Activated T-cell treated with anti-CD3 and anti-CD28 coated beads, Interleukin-2, amount 50 U/mL, for 4 hours (primary cell): ENCODE measurements at places on chromosomes 16 and 17.

- no peak for DNase-seq
Observed at GRCh38 chr16:86015606-86016005, 116.6 kb downstream of the IRF8 start.

GRCh38 chr17:6456914-6457687 is 12.8 kb downstream of the PIMREG start:
- no peak for DNase-seq

DNA sequence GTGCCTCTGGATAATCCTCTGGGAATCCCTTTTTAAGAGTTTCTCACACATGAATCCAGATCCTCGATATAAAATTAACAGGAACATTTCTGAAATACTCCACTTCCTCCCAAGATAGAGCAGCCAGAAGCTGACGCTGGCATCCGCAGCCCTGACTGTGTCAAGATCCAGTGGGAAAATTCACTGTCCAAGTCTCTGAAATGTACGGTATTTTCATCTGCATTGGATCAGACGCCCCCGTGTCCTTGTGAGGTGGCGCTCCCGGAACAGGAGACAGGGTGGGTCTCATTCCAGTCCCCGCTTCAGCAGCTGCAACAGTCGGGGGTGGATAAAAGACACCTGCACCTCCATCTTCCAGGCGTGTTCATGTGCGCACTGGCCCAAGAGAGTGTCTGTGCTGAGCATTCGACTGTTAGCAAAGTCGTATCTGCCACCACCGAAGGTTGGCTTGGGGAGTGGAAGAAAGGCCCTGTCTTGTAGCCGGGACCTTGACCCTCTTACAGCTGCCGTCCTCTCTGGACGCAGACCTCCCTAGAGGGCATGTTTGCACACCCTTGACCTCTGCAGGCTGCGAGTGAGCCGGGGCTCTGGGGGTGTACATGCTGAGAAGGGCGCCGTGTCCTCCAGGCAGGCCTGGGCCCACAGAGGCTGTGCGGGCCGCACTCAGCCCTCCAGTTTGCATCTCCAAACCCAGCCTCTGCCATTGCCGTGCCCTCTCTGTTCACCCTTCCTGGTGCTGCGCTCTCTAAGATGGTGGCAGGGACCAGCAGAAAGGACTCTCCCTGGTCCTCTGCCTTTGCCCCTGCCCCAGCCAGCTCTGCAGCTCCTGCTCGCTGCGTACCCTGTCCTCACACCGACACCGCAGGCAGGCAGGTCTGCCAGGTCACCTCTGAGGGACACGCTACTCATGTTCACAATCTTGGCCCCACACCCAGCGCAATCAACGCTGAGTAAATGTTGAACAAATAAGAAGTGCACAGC is 72.0 kb upstream of the CHMP6 start:
- no peak for DNase-seq

GRCh38 chr17:52035336-52035915 is 123.1 kb downstream of the CA10 start:
- DNase-seq: no peak

GRCh38 chr17:49031965-49032928 is 35.1 kb downstream of the IGF2BP1 start:
- no peak for DNase-seq

DNA sequence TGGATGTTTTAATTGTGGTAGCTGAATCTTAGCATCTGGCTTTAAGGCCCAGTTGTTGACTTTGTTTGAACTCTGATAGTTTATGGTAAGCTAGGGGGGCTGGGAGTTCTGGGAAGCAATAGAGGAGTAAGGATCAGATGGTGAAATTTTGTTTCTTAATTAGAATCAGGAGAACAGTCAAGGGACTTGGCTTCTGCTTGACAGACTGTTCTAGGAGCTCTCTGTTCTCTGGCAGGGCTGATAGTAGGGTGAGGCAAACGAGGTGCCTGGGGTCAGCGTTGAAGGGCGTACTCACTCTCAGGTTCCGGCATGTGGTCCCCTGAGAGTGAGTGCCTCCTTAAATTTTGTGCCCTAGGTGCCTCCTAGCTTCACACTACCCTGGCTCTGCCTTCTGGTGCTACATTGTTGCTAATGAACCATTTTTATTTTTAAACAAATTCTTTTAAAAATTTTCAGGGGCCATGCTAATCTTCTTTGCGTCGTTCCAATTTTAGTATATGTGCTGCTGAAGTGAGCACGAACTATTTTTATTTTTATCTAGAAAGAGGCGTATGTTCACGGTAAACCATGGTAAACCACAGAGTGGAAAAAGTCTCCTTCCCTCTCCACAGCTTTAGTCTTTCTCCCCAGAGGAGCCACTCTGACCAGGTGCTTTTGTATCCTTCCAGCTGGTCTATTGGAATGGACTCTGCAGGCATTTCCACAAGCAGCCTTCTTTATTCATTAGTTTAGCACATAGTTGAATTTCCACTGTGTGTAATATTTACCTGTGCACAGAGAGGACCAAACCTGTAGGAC is 19.7 kb downstream of the SLC7A6 start:
- DNase-seq: no peak

GRCh38 chr16:29678691-29679267 is at the start of gene QPRT:
Gene QPRT (plus strand): TSS chr16:29679180. CDS start chr16:29679198, 18 bp downstream.
- no peak for DNase-seq

DNA sequence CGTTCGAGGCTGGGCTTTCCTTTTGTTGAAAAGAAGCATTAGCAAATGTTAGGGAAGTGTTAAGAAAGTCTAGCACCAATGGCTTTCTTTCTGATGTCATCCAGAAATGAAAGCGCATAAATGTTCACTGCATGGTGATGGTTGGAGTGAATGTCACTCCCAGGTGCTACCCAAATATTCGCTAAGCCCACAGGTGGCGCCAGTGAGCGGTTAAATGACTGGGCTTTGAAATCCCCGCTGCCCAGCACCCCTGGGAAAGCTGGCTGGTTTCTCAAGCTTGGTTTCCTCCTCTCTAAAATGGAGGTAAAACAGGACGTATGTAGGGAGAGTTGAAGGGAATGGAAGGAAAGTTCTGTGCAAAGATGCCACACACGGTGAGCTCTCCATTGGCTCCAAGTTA is 104.4 kb downstream of the IRX5 start:
- DNase-seq: no peak

DNA sequence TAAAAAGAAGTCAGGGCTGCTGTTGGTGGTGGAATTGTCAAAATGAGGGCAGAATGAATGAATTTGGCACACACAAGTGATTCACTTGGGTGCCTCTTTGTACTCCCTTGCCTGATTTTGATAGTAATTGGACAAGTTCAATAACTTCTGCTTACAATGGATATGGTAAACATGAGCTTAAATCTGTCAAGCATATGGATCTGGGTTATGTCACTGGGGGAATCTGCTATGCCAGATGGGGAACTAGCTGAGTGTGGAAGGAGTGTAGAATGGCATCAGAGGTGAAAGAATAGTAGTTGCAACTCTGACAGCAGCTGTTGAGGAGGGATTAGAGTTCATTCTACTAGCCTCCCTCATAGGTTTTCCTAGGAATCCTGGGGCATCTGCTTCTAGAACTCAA is 724.2 kb upstream of the CDH8 start:
- DNase-seq: no peak

- no peak for DNase-seq
Observed at GRCh38 chr17:30251931-30252330, 16.4 kb upstream of the SLC6A4 start.

DNA sequence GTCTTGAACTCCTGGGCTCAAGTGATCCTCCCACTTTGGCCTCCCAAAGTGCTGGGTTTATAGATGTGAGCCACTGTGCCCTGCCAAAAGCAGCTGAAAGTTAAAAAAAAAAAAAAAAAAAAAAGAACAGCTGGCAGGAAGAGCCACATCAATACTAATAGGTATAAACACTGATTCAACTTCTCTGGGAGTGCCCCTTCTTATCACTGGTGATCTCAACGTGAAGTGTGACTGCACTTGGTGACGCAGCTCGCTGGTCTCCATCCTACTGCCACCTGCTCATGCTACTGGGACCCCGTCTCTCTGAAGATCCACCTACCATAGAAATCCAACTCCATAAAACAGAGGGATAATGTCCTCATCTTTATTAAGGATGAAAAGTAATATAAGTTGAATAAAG is 40.8 kb downstream of the RNF157 start:
- peak; percentile 61 for DNase-seq

DNA sequence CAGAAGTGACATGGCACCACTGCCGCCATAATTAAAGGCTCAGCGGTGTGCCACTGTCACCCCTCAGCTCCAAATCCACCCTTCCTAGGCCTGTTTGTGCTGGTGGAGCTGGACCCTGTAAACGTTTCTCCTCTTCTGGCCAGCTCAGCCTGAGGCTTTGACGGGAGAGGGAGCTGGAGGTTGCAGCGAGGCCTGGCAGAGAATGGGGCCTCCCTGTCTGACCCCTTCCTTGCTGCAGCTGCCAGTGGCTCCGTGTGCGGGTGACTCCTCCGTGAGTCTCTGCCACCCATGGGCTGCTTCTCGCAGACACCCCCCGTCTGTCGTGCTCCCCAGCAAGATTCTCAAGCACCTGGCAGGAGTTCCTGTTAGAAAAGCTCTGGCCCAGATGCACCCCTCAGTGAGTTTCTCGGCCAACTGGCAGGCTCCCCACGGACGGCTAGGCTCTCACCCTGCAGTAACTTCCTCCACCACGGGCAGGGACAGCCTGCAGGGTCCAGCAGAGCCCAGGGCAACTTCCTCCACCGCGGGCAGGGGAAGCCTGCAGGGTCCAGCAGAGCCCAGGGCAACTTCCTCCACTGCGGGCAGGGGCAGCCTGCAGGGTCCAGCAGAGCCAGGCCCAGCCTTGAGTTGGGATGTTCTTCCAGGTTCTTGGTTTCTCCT is 4.7 kb upstream of the CHMP6 start:
- DNase-seq: no peak

GRCh38 chr16:80940069-80940856 is 66.4 kb downstream of the CMC2 start:
- DNase-seq: no peak

GRCh38 chr16:23861874-23862273 is 26.1 kb downstream of the PRKCB start:
- DNase-seq: no peak

GRCh38 chr16:4140652-4141051 is 24.4 kb upstream of the ADCY9 start:
- DNase-seq: no peak

GRCh38 chr16:24858219-24859041 is 12.7 kb downstream of the SLC5A11 start:
- peak; percentile 18 for DNase-seq

DNA sequence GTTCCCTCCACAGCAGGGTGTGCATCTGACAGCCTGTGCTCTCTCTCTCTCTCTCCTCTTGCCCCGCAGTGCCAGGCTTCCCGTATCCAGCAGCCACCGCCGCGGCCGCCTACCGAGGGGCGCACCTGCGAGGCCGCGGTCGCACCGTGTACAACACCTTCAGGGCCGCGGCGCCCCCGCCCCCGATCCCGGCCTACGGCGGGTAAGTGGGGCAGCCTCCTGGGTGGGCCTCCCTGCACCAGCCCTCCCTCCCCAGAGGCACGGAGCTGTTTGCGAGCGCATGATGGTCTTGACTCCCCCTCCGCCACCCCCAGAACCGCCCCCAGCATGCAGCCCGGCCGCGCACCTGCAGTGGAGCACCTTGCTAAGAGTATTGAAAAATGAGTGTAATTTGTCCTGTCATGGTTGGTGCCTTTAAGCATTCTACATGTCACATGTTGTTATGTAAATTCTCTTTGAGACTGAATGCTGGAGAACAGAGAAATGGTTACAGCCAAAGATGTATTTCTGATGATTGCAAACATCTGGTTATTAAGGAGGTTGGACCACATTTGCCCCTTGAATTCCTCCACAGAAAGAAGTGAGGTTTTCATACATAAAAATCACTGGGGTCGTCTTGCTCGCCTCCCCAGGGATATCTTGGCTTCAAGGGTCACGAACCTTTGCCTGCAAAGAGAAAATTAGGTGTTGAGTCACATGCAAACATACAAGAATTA is 321.3 kb downstream of the RBFOX1 start:
- no peak for DNase-seq

- no peak for DNase-seq
Observed at GRCh38 chr17:59607817-59608403, 11.8 kb upstream of the CLTC start.

DNA sequence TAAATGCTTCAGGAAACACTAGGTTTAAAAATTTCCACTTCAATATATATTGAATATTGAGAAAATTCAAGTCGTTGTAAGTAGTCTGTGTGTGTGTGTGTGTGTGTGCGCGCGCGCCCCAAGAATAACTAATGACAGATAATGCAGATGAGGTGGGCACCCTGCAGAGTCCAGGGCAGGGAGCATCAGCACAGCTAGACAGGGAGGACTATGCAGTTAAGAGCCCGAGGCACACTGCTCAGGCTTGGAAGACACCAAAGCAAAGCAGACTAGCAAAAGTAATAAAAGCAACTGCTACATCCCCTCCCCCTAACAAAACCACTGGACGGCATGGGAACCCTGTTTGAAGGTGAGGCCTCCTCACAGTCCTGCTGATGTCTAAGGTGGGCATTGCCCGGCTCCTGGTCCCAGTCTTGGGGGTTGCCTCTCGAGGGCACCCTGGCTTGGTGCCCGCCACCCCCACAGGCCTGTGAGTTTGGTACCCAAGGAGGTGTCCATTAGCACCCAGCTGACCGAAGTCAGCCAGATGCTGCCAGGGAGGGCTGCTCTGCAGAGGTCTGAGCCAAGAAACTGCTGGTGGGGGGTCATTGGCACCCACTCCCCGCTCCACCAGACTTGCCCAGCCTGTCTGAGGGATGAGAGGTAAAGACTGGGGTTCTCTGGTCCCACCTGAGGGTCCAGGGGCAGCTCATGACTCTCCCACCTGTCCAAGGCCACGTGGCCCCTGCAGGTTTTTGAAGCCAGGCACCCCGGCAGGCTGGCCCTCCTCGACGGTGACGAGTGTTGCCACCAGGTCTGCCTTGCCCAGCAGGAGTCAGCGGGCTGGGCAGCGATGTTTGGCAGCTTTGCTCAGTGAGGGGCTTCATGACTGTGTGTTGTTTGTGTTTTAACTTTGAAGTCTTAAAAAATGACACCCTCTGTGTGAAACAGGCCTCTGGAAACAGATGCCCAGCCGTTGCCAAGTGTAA is 18.7 kb downstream of the LRRC75A start:
- no peak for DNase-seq

DNA sequence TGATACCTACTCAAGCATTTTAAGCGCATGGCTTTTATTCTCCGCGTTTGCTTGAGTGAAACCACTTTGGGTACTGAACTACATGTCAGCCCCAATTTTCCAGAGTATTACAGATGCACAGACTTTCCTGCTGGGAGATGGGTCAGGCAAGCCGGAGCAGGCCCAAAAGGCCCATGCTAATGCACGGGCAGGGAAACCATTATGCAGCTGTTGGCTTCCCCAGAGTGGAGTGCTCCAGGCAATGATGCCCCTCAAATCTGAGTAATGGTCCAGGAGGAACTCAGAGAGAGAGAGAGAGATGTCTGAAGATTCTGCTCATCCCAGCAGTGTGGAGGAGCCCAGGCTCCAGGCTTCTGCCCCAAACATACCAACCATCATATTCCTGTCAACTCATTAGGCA is 80.2 kb downstream of the CDH11 start:
- DNase-seq: no peak

- no peak for DNase-seq
Observed at GRCh38 chr17:63364387-63364786, 81.7 kb downstream of the CYB561 start.
